NCI-H2107 (cell line): ENCODE measurements at places on chromosomes 6 and 20.
A peak's percentile ranks its signal among the peaks of the same experiment; 100 is the strongest.

GRCh38 chr6:6577735-6578134 lies 10.8 kb upstream of the LY86 start:
- DNase-seq, result no peak

GRCh38 chr6:21870076-21870730 lies 276.7 kb downstream of the SOX4 start:
- no peak for DNase-seq

- no peak for DNase-seq
Measured at GRCh38 chr6:73451223-73452106, 632 bp downstream of the CGAS start.

DNA sequence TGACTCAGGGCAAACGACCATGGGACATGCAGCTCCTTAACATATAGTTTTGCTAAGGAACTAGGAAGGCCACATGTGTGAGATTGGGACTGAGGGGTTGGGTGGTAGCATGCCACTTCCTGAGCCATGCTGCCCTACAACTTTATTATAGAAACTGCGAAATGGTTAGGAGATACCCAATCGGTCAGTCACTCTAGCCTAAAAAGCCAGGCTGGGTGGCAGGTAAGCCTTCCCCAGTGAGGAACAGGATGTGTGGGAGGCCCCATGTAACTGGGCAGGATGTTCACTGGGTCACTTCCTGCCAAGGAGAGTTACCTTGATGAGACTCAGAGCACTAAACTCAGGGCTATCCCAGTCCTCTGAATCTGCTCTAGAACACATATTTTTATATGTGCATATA lies 123.5 kb downstream of the MAP3K7 start:
- DNase-seq, result no peak

DNA sequence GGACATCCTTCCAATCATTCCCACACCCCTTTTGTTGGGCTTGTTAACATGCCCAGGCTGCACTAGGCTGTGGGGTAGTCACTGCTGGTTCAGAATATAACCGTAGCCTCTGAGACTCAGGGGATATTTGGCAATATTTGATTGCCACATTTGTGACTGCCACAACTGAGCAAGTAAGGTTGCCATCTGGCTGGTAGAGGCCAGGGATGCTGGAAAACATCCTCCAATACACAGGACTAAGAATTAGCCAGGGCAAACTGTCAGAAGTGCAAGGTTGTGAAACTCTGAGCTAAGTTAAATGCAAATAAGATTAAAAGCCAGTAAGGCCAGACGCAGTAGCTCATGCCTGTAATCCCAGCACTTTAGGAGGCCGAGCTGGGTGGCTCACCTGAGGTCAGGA lies 112.0 kb downstream of the ZMYND8 start:
- DNase-seq, result no peak

DNA sequence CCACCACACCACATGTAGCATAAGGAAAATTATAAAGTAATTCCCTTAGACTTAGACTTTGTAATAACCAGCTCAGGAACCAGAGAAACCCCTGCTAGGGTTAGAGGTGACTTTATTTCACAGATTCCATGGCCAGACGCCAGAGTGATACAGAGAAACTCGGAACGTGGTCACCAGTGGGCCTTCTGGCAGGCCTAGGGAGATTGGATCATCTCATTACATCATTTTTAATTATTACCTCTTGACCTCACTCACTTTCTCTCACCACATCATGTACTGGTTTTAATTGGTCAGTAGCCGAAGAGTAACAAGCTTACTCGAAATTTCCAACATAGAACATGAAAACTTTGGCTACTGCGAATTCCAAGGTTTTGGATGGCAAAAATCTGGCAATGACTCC lies 72.9 kb downstream of the BMP6 start:
- DNase-seq, result no peak

- DNase-seq, result no peak
Measured at GRCh38 chr20:41356951-41357350, 9.7 kb downstream of the EMILIN3 start.

DNA sequence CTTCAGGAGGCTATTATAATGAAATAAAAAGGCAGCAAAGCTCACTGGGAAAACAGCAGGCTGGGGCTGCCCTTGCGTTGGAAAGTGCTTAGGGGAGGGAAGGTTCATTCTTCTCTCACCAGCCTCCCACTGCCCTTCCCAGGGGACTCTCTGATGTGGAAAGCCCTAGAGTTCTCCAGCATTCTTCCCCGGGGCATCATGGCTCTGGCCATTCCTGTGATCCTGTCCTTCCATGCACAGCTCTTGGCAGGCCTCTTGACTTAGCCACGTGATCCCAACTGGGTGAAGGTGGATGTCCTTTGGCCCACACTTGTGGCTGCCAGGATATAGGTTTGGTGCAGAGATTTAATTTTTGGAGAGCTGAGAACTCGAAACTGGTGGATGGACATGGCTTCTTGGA lies 58.0 kb upstream of the ZNF831 start:
- DNase-seq, result no peak

DNA sequence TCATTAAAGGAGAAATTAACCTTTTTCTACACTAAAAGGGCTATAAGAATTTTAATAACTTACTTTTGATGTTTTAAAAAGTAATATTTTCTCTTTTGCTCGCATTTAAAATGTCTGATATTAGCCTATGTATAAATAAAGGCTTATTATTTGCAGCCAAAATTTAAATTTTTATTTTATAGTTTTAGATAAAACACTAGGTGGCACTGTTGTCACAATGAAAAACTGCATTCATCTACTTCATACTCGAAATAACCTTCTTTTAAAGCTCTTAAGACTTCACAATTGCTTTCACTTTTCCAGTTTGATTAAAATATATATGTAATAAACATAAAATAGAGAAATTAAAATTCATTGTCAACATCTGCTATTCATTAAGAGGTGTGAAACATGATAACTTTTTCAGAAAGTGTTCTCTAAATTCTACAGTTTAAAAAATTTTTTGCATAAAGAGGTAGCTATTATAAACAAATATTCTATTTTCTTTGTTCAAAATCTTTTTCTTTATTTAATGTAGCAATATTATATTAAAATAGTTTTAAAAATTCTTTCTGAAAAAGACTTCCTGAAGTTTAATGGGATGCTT lies 78.8 kb upstream of the DEFB112 start:
- no peak for DNase-seq

DNA sequence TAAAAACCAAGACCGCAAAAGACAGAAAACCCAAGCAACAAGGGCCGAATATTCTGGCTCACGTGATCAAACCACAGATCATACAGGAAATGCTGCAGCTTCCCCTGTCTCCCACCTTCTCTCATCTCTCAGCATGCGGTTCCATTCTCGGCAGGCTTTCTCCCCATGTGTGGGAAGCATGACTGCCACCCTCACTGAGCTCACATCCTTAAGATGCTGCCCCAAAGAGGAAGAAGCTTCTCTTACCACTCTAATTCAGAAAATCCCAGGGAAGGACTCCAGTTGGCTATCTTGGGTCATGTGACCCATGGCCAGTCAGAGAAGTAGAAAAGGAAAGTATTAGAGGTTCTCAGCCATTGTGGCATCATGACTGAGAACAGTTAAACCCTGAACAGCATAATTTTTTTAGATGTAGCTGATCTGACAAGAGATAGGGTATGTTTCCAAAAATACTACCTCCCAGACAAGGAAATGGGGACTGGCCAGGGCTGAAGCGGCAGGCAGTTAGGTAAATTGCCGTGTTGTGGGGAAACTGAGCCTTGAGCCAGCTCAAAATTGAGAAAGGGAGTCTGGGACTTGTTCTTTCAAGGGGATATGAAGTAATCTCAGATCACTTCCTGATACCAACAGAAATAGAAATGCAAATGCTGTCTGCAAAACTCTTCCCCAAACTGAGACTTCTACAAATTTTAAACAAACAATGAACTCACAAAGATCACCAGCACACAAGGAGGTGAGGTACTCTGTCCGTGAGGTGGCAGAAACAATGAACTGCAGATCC lies 37.1 kb upstream of the GRM4 start:
- DNase-seq, result no peak

GRCh38 chr6:157461000-157461915 lies 80.3 kb downstream of the ZDHHC14 start:
- peak; percentile 4 for DNase-seq

- no peak for DNase-seq
Measured at GRCh38 chr20:834151-834746, 734 bp downstream of the FAM110A start.

DNA sequence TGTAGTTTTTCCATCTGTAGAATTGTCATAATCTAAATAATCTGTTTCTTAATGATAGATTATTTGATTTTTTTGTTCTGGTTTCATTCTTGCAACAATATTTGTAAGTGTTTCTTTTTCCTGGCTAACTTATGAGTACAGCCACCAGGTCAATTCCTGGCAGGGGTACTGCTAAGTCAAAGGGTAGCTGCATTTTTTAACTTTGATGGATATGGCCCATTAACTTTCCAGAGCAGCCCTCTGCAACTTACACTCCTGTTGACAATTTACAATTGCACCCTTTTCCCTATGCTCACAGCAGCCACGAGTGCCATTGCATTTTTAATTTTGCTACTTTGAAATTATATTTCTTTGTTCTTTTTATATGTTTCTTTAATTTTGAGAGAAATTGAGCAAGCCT lies 209.3 kb upstream of the CST7 start:
- no peak for DNase-seq

DNA sequence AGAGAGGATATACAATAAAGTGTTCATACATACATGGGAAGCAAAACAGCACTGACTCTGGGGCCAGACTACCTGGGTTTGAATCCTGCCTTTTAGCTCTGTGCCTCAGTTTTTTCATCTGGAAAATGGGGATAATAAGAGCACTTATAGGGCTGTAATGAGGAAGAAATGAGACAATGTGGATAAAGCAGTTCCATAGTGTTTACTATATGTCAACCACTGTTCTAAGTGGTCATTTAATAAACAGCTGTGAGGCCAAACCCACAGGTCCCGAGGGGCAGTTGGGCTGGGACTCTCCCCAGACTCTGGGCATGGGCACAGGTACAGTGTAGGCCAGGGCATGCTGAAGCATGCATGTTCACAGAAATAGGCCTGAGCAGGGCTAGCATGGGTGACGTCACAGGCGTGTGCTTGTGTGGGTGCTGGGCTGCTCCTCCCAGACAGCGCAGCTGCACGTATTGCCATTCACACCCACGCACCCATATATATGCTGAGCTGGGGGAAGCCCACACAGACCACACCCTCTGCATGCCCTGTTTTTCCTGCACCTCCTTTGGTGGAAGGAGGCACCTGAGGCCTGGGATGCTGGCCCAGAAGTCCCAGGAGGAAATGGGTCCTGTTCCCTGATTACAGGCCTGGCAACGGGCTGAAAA lies 3.5 kb upstream of the PLCG1 start:
- DNase-seq, result no peak

- DNase-seq, result no peak
Measured at GRCh38 chr20:3509064-3509463, 38.2 kb downstream of the ATRN start.

DNA sequence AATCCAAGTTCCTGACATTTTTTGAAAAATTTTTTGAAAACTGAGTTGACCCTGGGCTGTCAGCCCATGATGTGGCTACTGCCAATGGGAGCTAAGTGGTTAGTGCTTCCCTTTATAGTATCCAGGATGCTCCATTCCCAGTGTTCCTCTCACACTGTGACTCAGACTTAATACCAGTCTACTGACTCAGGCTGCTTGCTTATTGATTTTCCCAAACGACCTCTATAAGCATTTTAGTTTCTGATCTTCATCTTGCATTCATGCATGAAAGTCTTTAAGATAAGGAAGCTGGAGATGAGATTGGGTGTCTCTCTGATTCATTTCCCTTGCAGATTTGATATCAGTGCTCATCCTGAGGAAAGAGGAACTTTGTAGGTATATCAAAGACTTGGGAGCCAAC lies 560.0 kb downstream of the TBC1D32 start:
- no peak for DNase-seq

GRCh38 chr20:37948956-37949355 lies 46.0 kb downstream of the VSTM2L start:
- DNase-seq, result no peak

GRCh38 chr6:44828780-44829179 lies 441.3 kb downstream of the CDC5L start:
- DNase-seq, result no peak

DNA sequence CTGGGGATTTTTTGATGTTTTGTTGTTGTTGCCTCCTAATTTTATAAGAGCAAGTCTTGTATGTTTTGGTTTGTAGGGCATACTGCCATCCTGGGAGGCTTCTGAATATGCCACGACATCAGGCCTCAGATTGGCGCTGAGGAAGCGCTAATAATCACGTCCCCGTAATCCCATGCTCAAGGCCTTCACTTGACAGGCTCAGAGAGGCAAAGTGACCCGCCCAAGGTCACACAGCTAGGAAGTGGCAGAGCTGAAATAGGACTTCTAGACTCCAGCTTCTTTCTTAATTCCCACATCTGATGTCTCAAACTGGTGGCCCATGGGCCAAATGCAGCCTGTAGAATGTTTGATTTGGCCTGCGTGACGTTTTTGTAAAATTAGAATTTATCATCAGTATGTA lies 73.5 kb upstream of the PTPN1 start:
- DNase-seq, result no peak

- DNase-seq, result no peak
Measured at GRCh38 chr6:91142154-91142553, 555.3 kb upstream of the MAP3K7 start.

DNA sequence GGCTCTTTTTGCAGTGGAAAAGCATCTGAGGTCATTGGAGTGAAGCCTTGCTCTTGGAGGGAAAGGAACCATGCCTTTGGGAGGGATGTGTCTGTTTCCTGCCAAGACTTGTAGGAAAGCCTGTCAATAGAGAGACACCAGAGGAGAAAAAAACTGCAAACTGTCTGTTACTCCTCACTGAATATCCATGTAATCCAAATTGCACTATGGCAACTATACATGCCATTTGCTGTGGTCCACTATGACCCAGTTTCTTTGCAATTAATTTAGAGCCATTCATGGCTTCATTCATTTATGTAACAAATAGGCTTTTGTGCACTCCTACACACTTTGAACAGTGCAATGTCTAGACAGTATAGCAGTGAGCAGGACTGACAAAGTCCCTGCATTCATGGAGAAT lies 296.5 kb downstream of the SLC35F1 start:
- DNase-seq, result no peak

DNA sequence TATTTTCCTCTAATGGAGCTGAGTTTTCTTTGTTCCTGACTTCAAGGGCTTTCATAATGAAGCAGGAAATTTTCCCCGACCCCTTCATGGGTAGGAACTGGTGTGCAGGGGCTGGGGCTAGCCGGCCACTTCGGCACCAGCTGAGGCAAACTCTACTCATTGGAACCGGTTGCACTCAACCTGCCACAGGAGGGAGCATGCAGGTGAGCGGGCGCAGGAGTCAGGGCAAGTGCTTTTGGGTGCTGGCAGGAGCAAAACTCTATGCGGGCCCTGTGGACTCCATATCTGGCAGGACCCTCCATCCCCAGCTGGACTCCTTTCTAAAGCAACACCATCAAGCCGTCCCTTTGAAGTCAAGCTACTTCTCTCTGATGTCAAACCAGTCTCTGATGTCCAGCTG lies 244.2 kb downstream of the EPM2A start:
- no peak for DNase-seq

DNA sequence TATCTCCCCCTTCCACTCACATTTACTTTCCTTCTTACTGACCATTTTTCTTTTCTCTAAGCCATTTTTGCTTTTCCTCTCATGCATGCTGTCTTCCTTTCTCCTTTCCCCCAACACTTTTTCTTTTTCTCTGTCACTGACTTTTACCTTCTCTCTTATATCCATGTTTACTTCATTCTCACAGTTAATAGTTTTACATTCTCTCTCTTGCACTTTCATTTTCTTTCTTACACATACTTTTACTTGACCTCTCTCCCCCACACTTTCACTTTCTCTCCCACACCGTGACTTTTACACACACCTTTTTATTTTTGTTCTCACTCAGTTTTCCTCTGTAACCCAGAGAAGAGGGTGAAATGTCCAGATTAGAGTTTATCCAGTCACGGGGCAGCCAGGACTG lies 636.3 kb downstream of the PTPRT start:
- DNase-seq, result no peak
